ENCODE measurements at places on chromosomes 1 and 21.

DNA sequence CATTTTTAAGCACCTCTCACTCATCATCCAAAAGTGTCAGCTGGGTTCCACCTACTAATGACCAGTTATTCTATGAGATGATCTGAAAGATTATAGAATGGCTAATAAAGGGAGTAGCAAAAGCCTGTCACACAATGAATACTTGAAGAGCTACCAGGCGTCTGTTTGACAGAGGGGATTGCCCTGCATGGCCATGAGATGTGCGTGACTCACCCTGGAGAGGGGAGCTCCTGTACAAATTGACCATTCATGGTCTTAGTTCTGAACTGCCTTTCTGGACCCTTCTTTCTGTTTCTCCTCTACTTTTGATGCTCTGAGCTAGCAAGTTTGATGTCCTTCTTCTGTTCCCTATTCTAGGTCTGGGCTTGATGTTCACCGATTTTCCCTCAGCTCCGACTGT lies 85.2 kb upstream of the ABCD3 start:
- no peak for DNase-seq

DNA sequence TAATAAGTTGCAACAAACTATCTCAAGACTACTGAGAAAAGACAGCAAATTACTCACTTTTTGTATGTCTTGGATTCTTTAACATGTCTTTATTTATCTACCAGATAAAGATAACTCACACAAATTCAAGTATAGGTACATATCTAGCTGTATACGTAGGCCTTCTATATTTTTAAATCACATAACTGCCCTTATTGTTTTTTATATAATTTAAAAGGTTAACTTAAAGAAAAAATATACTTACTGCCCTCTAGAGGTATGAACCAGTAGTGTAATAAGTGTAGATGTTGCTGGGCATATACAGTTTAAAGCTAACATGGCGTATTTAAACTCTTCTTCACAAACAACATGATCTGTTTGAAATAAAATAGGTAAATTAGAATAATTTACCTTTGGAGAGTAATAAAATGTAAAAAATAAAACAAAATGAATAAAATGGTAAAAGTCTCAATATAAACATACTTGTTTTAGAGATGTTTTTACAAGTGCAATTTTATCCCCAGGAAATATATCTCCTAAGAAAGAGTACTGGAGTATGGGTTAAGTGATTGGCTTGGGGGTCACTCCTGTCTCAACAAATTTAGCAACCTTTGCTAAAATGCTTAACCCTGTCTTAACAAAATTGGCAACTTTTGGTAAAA lies 235.2 kb downstream of the KCNT2 start:
- no peak for DNase-seq

- DNase-seq, result no peak
These were observed 27.6 kb downstream of the COQ8A start for GRCh38 chr1:226967665-226968064.

- peak; percentile 18 for DNase-seq
These were observed 10.1 kb upstream of the ZBTB8B start for GRCh38 chr1:32454726-32455125.

- no peak for DNase-seq
These were observed 367.3 kb downstream of the SMYD3 start for GRCh38 chr1:246139745-246140182.

- no peak for DNase-seq
These were observed 23.6 kb downstream of the DISP3 start for GRCh38 chr1:11502516-11502915.

GRCh38 chr1:95282518-95282895 lies 48.5 kb downstream of the RWDD3 start:
- DNase-seq, result no peak

GRCh38 chr1:186799689-186800054 lies 29.1 kb upstream of the PLA2G4A start:
- no peak for DNase-seq

DNA sequence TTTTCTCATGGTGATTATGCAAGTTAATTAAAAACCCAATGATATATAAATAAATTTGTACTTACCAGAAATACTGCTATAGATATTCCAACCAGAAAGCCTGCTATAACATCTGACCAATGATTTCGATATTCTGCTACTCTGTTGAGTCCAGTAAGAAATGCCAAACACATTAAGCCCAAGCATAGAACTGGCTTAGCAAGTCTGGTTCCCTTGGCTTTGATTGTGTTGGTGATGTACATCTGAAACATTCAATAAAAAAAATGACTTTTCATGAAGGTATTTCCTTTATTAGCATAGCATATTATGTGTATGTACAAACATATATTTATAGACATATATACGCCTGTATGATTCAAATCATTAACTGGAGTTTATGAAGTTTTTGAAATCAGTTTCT lies 82.8 kb downstream of the PLPPR5 start:
- no peak for DNase-seq

GRCh38 chr1:200625381-200625824 lies 4.9 kb upstream of the KIF14 start:
- DNase-seq, result no peak
